ENCODE measurements at places on chromosomes 2 and 18. TPM values are rescaled to one million over a fixed set of nuclear protein-coding genes. Genes with fewer than 3 reads are reported as not detected.

GRCh38 chr18:32530947-32531651 is 60.4 kb upstream of the GAREM1 start:
- H3K4me1 ChIP-seq, result no peaks in the 10 kb centered on the region
- no peak overlapping the region for H3K27ac ChIP-seq
- no peaks in the 10 kb centered on the region for H3K36me3 ChIP-seq
- H3K4me3 ChIP-seq, result no peak overlapping the region
- H3K27me3 ChIP-seq, result no peaks in the 10 kb centered on the region

- H3K4me3 ChIP-seq, result no peak overlapping the region
- no peaks in the 10 kb centered on the region for H3K27me3 ChIP-seq
- no peaks in the 10 kb centered on the region for H3K36me3 ChIP-seq
- peaks cover 32% of the 10 kb centered on the region for H3K4me1 ChIP-seq
- H3K27ac ChIP-seq, result no peak overlapping the region
Measured at GRCh38 chr2:236743039-236743920, 173.7 kb downstream of the ACKR3 start.

DNA sequence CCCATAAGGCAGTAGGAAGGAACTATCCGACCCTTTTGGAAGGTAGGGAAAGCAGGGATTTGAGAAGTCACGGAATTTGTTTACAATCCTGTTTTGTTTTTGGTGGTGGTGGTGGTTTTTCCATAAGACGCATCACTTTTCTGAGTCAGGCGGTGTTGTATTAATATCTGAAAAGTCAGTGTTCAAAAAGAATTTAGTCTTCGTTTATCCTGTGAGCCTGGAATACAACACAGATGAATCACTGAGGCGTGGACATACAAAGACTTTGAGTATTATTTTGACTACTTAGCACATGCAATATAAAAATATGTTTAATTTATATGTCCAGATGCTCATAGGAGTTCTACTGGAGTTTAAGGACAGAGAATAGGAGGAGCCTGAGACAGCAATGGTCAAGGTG is 785 bp downstream of the ZNF892 start:
- H3K36me3 ChIP-seq, result peaks cover 52% of the 10 kb centered on the region
- peaks cover 12% of the 10 kb centered on the region for H3K4me1 ChIP-seq
- H3K27ac ChIP-seq, result no peak overlapping the region
- H3K27me3 ChIP-seq, result peaks cover 4% of the 10 kb centered on the region
- peak overlapping the region; percentile 89 for H3K4me3 ChIP-seq

- no peak overlapping the region for H3K4me3 ChIP-seq
- H3K27me3 ChIP-seq, result peaks cover 3% of the 10 kb centered on the region
- peaks cover 37% of the 10 kb centered on the region for H3K4me1 ChIP-seq
- no peak overlapping the region for H3K27ac ChIP-seq
Measured at GRCh38 chr2:1915196-1915595, 170.9 kb upstream of the PXDN start.

Gene AQP4
- 0.05 TPM for total RNA-seq

DNA sequence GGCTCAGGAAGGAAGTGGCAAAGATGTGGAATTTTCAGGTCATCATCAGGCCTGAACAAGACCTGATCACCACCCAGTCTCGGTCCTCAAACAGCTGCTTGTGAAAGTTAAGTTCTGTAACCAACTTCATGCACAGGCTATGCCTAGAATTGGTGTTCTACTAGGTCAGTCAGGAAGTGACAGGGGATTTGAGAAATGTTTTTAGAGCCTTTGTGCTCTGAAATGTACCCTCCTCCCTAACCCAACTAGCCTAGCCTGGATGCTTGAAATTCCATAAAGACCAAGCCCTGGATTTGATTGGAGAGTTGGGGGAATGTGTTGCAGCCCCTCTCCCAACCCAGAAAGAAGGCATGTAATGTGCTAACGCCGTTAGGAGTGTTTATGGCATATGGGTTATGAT is 63.3 kb downstream of the TGOLN2 start:
- peaks cover 38% of the 10 kb centered on the region for H3K36me3 ChIP-seq
- DNase-seq, result no peak
- peaks cover 68% of the 10 kb centered on the region for H3K4me1 ChIP-seq
- H3K27ac ChIP-seq, result peak overlapping the region; percentile 54
- peaks cover 23% of the 10 kb centered on the region for H3K27me3 ChIP-seq
- H3K4me3 ChIP-seq, result no peak overlapping the region

GRCh38 chr2:121336528-121337294 is 51.7 kb upstream of the TFCP2L1 start:
- peaks cover 16% of the 10 kb centered on the region for H3K27me3 ChIP-seq
- H3K4me1 ChIP-seq, result no peaks in the 10 kb centered on the region
- H3K27ac ChIP-seq, result no peak overlapping the region
- no peak for DNase-seq
- H3K4me3 ChIP-seq, result no peak overlapping the region
- peaks cover 27% of the 10 kb centered on the region for H3K36me3 ChIP-seq

GRCh38 chr2:174048243-174048642 is 83.1 kb upstream of the SP3 start:
- no peak overlapping the region for H3K27ac ChIP-seq
- H3K36me3 ChIP-seq, result peaks cover 17% of the 10 kb centered on the region
- DNase-seq, result no peak
- H3K27me3 ChIP-seq, result peaks cover 8% of the 10 kb centered on the region

Gene RSAD2
- 0.28 TPM for total RNA-seq

Gene RGPD3
- 0.15 TPM for total RNA-seq

DNA sequence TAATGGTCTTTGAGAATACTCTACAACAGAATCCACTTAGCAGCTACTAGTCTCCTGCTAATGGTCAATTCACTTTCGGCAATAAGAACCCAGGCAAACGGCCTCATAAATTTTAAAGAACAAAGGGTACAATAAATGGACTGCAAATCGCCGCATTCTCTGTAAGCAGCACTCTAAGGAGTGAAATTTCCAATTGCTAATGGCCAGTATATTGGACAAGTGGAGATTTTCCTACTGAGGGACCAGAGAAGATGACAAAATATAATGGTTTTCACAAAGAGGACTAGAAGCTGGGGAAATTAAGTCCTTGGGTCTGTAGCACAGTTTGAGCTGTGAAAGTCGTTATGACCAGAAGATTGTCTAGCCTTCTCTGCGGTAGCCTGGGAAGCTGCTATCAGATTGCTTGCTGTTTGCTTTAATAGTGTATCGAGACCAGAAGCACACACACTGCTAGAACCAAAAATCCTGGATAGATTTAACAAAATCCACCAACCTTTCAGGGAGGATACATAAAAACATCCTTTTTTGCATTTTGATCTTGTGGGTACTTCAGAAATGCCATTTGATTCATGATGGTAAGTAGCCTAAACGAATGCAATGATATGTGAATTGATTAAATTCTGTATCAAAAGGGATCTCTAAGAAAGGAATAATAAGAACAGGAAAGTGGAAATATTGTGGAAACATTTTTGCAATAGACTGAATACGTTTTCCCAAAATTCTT is 53.6 kb upstream of the ATP8B1 start:
- no peaks in the 10 kb centered on the region for H3K27me3 ChIP-seq
- H3K4me3 ChIP-seq, result no peak overlapping the region
- DNase-seq, result no peak
- peaks cover 9% of the 10 kb centered on the region for H3K4me1 ChIP-seq

- peaks cover 2% of the 10 kb centered on the region for H3K27me3 ChIP-seq
- no peak overlapping the region for H3K27ac ChIP-seq
- no peak overlapping the region for H3K4me3 ChIP-seq
- H3K4me1 ChIP-seq, result no peaks in the 10 kb centered on the region
- H3K36me3 ChIP-seq, result no peaks in the 10 kb centered on the region
Measured at GRCh38 chr2:2851806-2852777, 521.0 kb upstream of the MYT1L start.

- no peak for DNase-seq
- no peak overlapping the region for H3K4me3 ChIP-seq
- H3K36me3 ChIP-seq, result peaks cover 39% of the 10 kb centered on the region
- H3K4me1 ChIP-seq, result peaks cover 7% of the 10 kb centered on the region
Measured at GRCh38 chr18:13477147-13477683, 249.1 kb downstream of the FAM210A start.

- no peak for DNase-seq
- no peak overlapping the region for H3K4me3 ChIP-seq
- H3K27ac ChIP-seq, result no peak overlapping the region
- no peaks in the 10 kb centered on the region for H3K27me3 ChIP-seq
- peaks cover 9% of the 10 kb centered on the region for H3K4me1 ChIP-seq
Measured at GRCh38 chr2:229870903-229871656, 50.7 kb downstream of the TRIP12 start.

DNA sequence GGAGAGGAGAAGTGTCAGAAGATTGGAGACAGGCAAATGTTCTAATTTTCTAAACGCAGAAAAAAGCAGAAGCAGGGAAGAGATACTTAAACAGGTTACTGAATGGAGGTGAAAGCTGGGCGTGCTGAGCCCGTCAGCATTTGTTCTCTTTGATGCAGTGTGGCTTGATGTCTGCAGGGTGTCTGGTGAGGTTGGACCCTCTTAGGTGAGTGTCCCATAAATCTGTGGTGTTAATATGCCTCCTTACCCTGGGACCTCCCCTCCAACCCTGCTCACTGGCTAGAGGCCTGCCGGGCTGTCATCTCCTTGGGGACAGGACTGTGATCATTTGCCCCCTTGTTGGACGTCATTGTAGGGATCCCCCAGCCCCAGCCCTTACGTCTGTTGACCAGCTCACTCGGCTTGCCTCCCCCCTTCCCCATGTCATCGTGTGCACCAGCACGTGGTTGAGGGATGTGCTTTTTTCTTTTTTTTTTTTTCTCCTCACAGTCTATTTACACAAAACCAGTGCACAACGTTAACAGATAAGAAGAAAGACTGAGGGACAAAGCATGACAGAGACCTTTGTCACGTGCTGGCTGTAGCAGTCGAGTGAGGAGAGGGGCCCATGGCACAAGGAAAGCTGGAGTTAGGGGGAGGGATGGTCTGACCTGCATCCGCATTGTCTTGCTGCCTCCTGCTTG is 56.4 kb downstream of the NCK2 start:
- peak overlapping the region; percentile 49 for H3K27ac ChIP-seq
- no peak overlapping the region for H3K4me3 ChIP-seq
- H3K4me1 ChIP-seq, result peaks cover 56% of the 10 kb centered on the region
- H3K36me3 ChIP-seq, result peaks cover 15% of the 10 kb centered on the region

Gene FZD7
- 42.2 TPM for total RNA-seq

Gene FHOD3
- total RNA-seq, result 0.67 TPM

- H3K36me3 ChIP-seq, result no peaks in the 10 kb centered on the region
- peaks cover 1% of the 10 kb centered on the region for H3K4me1 ChIP-seq
- peaks cover 5% of the 10 kb centered on the region for H3K27me3 ChIP-seq
- H3K27ac ChIP-seq, result no peak overlapping the region
- H3K4me3 ChIP-seq, result no peak overlapping the region
Measured at GRCh38 chr18:80205294-80205693, 42.0 kb downstream of the PARD6G start.

DNA sequence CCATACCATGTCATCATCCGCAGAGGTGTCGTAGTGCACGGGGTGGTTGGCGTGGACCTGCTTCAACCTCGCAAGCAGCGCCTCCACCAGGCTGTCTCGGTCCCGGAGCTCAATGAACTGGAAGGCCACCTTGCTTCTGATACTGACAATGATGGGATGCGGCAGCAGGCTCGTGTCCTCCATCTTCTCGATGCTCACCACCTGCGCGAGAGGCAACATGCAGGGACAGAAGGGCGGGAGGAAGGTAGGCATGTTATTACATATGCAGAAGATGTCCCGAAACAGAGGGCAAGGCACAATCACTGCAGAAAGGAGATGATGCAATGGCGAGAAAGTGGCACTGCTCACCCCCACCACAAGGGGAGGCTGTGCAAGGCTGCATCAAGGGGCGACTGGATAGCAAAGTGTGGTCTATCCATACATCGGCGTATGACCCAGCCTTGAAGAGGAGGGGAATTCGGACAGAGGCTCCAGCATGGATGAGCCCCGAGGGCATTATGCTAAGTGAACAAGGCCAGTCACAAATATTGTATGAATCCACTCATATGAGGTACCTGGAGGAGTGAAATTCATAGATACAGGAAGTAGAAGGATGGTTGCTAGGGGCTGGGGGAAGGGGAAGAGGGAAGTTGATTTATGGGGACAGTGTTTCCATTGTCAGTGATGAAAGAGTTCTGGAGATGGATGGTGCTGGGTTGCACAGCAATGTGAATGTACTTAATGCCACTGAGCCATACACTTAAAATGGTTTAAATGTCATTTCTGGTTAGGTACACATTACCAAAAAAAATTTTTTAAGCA is 36.6 kb downstream of the RPL31 start:
- peaks cover 4% of the 10 kb centered on the region for H3K27me3 ChIP-seq
- no peak overlapping the region for H3K4me3 ChIP-seq
- H3K36me3 ChIP-seq, result peaks cover 13% of the 10 kb centered on the region
- H3K4me1 ChIP-seq, result peaks cover 6% of the 10 kb centered on the region

Gene IL36A
- not detected for total RNA-seq

Gene UGT1A4
- not detected for total RNA-seq

Gene CDH7
- 0.44 TPM for total RNA-seq

Gene SLC30A3
- not detected for total RNA-seq

DNA sequence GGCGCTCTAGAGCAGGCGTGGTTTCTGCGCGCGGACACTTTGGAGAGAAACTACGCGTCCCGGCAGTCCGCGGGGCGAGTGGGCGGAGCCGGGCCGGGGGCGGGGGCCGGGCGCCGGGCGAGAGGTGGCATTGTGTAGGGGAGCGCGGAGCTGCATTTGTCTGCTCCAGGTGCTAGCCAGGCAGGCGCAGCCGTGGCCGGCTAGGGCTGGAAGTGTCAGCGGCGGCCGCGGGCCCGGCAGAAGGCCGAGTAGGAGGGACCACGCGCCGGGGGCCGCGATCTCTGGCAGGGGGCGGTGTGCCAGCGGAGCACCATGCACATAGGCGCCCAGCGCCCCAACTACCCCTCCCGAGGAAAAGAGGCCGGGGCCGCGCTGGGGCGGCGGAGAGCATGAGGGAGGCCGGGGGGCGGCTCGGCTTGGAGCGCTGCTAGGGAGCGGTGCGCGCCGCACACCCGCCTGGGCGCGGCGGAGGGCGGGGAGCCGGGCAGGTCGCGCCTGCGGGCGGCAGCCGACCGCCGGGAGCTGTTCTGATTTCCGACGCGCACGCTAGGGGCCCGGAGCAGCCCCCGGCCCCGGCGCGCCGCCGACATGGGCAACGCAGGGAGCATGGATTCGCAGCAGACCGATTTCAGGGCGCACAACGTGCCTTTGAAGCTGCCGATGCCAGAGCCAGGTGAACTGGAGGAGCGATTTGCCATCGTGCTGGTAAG is at the start of gene FMNL2:
TSS of gene FMNL2 (plus strand) at position 159 of the 710 bp plus-strand sequence.
- peaks cover 21% of the 10 kb centered on the region for H3K4me1 ChIP-seq
- peak; percentile 90 for DNase-seq
- H3K4me3 ChIP-seq, result peak within 1 kb of the TSS; percentile 99
- H3K27me3 ChIP-seq, result peaks cover 8% of the 10 kb centered on the region
- no peaks in the 10 kb centered on the region for H3K36me3 ChIP-seq

Gene GKN1
- not detected for total RNA-seq

GRCh38 chr2:128086244-128086643 is 4.8 kb upstream of the UGGT1 start:
- peaks cover 4% of the 10 kb centered on the region for H3K4me1 ChIP-seq
- no peak overlapping the region for H3K27ac ChIP-seq
- H3K27me3 ChIP-seq, result no peaks in the 10 kb centered on the region
- no peaks in the 10 kb centered on the region for H3K36me3 ChIP-seq

Gene AOX1
- total RNA-seq, result 0.80 TPM

- H3K4me1 ChIP-seq, result no peaks in the 10 kb centered on the region
- H3K27ac ChIP-seq, result no peak overlapping the region
- H3K4me3 ChIP-seq, result no peak overlapping the region
- H3K36me3 ChIP-seq, result peaks cover 29% of the 10 kb centered on the region
- peaks cover 1% of the 10 kb centered on the region for H3K27me3 ChIP-seq
- DNase-seq, result peak; percentile 24
Measured at GRCh38 chr2:33372940-33373553, 103.4 kb upstream of the RASGRP3 start.

- H3K36me3 ChIP-seq, result no peaks in the 10 kb centered on the region
- peaks cover 6% of the 10 kb centered on the region for H3K4me1 ChIP-seq
- H3K27me3 ChIP-seq, result no peaks in the 10 kb centered on the region
- DNase-seq, result no peak
- H3K4me3 ChIP-seq, result no peak overlapping the region
Measured at GRCh38 chr2:66794070-66794469, 359.1 kb downstream of the MEIS1 start.

- no peak overlapping the region for H3K27ac ChIP-seq
- H3K4me3 ChIP-seq, result no peak overlapping the region
- H3K36me3 ChIP-seq, result no peaks in the 10 kb centered on the region
- H3K27me3 ChIP-seq, result peaks cover 2% of the 10 kb centered on the region
- DNase-seq, result peak; percentile 18
Measured at GRCh38 chr2:201618744-201619662, 24.3 kb downstream of the TMEM237 start.

Measured in endothelial cell (in vitro differentiated cells).